Panc1 (cell line): ENCODE measurements at places on chromosomes 11 and 22.

DNA sequence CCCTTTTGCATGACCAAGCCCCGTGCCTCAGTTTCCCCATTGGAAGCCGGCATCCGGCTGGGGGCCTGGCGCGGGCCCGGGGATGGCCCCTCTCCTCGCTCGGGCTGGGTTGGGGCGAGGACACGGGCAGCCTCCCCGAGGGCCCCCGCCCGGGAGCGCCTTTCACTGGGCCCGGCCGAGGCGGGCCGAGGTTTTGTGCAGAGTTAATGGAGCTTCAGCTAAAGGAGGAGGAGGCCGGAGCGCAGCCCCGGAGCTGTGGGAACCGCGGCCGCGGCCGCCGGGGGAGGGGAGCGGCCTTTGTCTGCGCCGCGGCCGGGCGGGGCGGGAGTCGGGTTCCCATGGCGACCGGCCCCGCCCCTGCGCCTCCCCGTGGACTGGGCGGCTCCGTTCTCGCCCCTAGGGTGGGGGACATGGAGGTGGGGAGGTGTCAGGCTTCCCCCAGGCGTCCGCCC lies 1.4 kb upstream of the MAPK11 start:
- no peak for DNase-seq

- DNase-seq: no peak
Observed at GRCh38 chr11:111696556-111696955, 69.6 kb downstream of the PPP2R1B start.

- no peak for DNase-seq
Observed at GRCh38 chr11:66247295-66247694, 21.1 kb upstream of the RAB1B start.

GRCh38 chr11:66327171-66328030 lies 8.8 kb downstream of the RIN1 start:
- DNase-seq: no peak

- no peak for DNase-seq
Observed at GRCh38 chr11:74185695-74186094, 14.6 kb downstream of the PPME1 start.

DNA sequence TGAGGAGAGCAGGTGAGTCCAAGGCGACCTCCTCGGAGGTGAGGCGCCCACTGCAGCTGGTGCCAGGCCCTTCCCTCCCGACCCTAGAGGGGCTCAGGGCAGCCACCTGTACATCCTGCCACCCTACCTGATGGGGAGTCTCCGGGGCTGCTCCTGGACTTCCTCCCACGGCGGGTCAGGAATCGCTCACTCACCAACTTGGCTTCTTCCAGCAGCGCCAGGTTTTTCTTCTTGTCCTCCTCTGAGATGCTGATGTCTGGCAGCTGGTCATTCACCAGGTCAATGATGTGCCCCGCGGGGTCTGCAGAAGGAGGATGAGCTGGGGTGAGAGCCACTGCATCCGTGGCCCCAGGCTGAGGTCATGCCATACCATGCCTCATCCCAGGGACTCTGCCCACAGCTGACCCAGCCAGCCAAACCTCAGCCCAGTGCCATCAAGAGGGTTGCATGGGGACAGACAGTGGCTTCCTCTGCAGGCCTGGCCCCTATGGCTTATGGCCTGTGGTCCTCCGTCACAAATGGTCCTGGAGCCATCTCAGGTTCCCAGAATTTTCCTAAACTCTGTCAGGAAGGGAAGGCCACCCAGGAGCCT lies 61.0 kb upstream of the LYVE1 start:
- DNase-seq: no peak

DNA sequence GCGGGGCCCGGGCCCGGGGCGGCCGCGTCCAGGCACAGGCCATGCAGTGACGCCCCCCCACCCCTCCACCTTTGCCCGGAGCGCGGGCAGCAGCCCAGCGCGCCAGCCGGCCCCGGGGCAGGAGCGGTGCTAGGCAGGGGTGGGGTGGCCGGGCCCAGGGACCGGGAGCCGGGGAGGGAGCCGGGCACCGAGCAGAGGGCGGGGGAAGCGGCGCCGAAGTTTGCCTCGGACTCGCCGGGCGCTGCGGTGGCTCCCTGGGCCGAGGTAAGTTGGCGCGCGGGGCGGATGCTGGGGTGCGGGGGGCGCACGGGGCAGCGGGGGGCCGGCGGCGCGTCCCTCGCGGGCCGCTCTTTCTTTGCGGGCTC lies 332 bp downstream of the TEAD1 start:
- DNase-seq: no peak

GRCh38 chr11:87358461-87358860 lies 320.7 kb downstream of the TMEM135 start:
- no peak for DNase-seq

GRCh38 chr11:58127350-58127749 lies 2.0 kb upstream of the OR9I1 start:
- no peak for DNase-seq

DNA sequence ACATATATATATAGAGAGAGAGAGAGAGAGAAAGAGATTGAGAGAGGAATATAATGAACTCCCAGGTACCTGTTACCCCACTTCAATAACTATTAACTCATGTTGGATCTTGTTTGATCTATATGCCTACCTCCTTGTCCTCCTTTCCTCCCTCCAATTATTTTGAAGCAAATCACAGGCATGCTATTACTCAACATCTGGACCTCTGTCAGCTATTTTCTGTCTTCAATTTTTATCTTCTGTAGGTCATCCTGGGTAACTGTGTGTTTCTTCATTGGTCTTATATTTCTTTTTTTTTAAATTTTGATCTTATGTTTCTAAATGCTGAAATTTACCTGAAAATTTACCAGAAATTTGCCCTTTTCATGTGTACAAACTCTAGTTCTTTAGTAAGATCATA lies 24.8 kb downstream of the UVRAG start:
- no peak for DNase-seq

- no peak for DNase-seq
Observed at GRCh38 chr11:1532606-1533341, 39.3 kb downstream of the DUSP8 start.

DNA sequence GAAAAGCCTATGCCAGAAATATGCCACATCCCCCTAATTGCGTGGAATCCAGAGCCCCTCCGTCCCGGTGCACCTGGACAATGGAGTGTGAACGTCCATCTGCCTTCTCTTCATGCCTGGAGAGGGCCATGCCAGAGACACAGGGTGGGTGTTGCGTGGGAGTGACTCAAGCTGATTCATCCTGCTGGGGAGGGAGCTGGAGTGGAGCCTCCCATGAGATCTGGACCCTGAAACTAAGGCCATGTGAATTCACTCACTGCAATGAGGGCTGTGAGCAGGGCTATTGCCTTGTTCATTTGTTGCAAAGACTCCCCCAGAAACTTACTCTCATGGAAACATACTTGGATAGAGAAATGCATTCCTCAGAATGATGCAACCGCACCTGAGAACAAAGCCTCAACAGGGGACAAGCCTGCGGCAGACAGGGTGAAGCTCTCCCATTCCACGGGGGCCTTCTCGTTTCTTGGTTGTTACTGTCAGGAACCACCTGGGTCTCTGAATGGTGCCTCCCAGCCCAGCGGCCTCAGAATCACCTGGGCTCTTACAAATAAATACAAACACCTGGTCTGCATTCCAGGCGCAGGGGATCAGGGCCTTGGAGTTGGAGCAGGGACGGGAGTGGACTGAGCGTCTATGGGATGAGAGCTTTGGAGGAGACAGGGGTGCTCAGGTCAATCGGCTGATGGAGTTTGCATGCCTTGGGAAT lies 1031.2 kb downstream of the BRD1 start:
- DNase-seq: no peak

DNA sequence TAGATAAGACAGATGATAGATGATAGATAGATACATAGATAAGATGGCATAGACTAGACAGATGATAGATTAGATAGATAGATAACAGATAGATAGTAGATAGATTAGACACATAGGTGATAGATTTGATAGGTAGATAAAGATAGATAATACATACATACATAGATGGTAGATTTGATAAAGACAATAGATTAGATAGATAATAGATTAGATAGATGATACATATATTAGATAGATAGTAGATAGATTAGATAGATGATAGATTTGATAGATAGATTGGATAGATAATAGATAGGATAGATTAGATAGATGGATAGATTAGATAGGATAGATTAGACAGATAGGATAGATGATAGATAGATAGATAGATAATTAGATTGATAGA lies 327.6 kb downstream of the BRD1 start:
- no peak for DNase-seq

DNA sequence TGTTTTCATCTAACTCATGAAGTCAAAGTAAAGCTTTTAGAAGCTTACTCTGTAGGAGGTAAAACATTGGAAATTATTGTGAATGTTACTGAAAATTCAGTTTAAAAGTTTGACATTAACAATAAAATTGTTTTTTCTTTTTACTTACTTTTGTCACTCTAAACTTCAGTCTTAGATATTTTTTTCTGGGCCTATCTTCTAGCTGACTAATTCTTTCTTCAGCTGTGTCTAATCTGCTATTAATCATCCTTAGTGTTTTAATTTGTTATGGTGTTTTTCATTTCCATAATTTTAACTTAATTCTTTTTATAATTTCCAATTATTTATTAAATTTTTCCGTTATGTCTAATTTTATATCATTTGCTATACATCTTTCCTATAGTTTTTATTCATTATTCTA lies 35.0 kb downstream of the IL10RA start:
- no peak for DNase-seq

DNA sequence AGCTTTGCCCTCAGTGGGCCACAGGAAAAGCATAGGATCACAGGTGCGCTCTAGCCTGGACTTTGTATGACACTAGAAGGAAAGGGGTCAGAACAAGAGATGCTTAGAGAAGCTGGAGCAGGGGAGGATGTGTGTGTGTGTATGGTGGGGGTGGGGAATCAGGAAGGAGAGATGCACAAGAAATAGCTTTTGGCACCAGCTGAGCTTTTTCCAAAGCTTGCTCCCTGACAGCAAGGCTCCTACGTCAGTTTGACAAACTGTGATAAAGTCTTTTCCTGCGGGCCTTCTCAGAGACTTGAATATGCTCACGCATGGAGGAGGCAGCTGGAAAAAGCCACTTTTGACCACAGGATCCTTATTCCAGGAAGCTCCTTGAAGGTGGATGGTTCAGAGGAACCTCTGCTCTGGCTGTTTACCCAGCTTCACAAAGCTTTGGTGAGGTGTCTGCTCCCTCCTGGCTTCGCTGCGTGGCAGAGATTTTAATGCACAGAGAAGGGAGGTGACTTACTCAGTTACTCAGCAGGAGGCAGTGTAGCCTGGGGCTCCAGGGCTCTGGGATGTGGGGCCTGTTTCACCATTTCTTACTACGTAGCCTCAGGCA lies 3.9 kb downstream of the CDC42EP1 start:
- no peak for DNase-seq

DNA sequence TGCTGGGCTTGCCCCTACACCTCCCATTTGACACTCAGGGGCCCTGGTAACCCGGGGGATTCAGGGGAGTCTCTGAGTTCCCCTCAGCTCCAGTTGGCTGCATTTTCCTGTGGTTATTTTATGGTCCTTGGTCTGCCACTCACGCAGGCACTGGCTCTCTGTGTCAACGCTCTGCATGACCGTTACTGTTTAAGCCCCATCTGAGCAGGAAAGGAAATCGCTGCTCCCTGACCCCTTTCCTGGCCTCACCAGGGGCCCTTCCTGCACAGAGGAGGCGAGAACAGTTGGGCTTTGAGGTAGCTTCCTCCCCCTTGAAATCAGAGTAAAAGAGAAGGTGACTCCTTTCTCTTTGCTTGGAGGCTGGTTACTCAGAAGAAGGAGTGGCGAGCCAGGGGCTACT lies 2.4 kb downstream of the C1QTNF4 start:
- DNase-seq: no peak

DNA sequence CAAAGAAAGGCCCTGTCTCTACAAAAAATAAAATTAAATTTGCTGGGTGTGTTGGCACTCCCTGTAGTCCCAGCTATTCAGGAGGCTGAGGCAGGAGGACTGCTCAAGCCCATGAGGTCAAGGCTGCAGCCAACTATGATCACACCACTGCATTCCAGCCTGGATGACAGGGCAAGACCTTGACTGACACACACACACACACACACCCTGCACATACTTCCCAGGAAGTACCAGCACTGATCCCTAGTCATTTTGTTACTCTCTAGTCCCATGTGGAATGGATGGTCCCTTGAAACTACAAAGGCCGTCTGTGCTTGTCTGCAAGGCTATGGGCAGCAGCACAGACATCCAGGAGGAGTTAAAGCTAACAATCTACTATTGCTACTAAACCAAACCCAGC lies 59.7 kb upstream of the CYP2D6 start:
- DNase-seq: no peak

DNA sequence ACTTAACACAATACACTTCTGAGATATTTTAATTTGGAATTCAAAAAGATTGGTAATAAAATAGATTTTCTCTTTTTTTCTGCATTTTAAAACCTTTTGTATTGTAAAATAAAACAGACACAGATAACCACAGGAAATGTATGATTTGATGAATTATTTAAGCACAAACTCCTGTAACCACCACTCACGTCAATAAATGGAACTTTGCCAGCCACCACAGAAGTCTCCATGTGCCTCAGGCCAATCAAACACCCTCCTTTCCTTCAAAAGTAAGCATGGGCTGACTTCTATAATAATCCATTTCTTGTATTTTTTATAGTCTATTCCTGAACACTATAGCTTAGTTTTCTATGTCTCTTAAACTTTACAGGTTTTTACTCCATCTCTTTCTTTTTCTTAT lies 721.7 kb downstream of the DLG2 start:
- no peak for DNase-seq

DNA sequence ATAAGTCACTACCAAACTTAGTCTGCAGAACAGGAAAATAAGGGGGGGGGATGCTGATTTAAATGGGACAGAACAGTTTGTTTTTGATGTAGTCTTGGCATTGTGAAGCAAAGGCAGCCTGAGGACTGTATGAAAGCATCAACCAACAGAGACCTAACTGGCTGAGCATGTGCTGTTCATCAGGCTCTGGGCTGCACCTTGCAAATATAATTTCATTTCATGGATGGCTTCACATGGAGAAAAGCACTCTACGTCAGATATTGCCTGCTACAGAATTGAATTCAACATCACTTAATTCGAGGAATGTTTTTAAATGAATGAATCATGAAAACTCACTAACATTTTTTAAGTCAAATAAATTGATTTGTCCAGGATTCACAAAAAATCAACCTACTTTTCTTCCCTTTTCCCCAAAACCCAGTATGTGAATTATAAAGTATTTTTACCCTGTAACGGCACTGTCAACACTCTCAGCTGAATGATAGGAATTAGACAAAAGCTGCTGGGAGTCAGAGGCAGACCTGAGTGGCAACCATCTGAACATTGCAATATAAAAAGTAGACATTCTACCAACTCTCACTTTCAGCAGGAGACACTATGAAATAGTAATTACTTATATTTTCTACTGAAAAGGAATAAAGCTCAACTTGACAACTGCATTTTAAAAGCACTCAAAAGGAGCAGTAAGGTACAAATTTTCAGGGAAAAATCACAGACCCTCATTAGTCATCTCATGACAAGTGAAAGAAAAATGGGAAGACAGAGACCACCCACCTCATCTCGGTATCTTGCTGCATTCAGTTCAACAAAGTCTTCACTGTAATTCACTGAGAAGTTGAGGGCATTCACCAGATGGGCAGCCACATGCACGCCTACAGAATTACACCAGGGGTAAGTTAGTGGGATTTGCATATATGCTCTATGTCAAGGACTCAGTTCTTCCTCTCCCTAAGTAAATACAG lies 47.5 kb downstream of the NOX4 start:
- no peak for DNase-seq
